Fibroblast of gingiva (primary cell): ENCODE measurements at places on chromosomes 4 and X.

- DNase-seq: no peak
These were observed 25.0 kb downstream of the CTPS2 start for GRCh38 chrX:16687514-16687913.

DNA sequence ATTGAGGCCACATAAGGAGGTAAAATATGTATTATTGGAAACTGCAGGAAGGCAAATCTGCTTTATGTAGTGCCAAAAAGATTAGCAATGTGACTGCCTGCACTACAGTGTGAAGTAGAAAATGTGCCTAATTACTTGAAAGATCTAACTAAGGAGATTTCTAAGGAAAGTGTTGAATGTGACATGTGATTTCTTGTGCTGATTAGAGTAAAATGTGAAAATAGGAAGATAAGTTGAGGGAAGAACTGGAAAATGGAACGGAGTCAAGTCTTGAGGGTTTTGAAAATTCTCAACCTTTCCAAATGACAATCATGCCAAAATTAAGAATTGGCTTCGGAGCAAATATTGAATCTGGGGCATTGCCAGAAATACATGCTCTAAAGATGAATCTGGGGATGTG is 209.5 kb upstream of the SPOCK3 start:
- DNase-seq: no peak

- DNase-seq: no peak
These were observed 35.8 kb downstream of the SLC10A7 start for GRCh38 chr4:146485968-146486367.

GRCh38 chrX:13692771-13693231 is 3.9 kb downstream of the RAB9A start:
- DNase-seq: no peak

- no peak for DNase-seq
These were observed 168.6 kb downstream of the PTTG2 start for GRCh38 chr4:38128478-38129459.

DNA sequence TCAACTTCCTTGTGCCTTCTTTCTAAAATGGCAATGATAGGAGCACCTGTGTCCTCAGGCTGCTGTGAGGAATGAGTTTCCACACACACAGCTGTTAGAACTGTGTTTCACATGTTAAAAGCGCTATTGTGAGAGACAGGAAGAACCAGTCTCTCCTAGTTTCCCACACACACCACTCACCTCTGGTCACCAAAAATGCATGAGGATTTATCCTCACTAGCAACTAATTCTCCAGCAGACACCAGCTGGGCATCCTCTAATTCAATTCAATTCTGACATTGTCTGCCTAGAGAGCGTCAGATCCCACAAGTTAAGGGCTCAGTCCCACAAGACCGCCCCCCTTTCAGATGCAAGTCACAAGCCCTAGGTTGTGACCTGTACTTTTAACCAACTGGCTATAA is 29.0 kb upstream of the SLC2A9 start:
- DNase-seq: no peak

GRCh38 chrX:11423362-11423818 is 130.2 kb downstream of the AMELX start:
- peak; percentile 67 for DNase-seq
